Amniotic epithelial cell (primary cell): ENCODE measurements at places on chromosomes 4 and X.
A peak's percentile ranks its signal among the peaks of the same experiment; 100 is the strongest.

- no peak for DNase-seq
These were observed 55.9 kb upstream of the RASSF6 start for GRCh38 chr4:73676136-73676535.

DNA sequence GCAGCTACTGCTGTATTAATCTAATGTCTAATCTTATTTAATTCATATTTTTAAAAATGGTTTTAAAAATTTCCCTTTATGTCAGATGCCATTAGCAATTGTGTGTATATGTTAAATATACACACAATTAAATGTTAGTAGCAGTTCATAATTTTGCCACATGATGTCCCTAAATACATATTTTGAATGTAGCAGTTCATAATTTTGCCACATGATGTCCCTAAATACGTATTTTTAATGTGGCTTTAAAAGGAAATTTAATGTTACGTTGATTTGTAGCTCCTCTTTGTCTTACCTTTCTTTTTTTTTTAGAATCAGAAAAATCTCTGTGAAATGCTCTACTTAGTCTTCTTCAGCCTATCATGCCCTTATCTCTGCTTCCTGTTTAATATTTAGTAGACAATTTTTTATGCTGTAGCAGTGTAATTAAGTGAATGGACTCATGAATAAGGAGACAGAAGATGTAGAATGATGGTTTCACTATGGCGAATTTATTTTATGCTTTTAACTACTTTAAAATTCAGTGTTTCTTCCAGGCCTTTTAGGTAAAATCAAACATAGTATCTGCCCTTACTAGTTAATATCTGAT lies 26.1 kb downstream of the RBM46 start:
- DNase-seq = peak; percentile 42

GRCh38 chrX:40748977-40749376 lies 13.6 kb upstream of the MED14 start:
- no peak for DNase-seq

DNA sequence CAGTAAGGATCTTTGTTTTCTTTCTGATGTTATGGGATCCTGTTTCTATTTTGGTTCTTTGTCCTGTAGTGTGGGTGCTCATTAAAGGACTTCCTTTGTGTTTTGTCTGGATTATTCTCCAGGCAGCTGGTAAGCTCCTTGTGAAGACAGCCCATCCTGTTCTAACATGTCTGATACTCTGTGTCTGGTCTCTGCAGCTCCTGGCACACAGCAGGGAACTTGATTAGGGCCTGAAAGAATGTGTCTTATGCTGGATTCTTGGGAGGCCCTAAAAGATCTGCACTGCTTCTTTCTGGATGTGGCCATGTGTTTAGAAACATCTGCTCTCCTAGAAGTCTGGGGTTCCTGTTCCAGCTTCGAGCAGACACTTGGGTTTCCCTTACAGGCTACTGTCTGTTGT lies 38.1 kb upstream of the ATXN3L start:
- peak; percentile 36 for DNase-seq

GRCh38 chr4:94455081-94455480 lies 3.3 kb downstream of the PDLIM5 start:
- DNase-seq = peak; percentile 86
